Tibial nerve (tissue), 4 donors: ENCODE measurements at places on chromosomes 7 and 10. TPM values are rescaled to one million over a fixed set of nuclear protein-coding genes. Genes with fewer than 3 reads are reported as not detected.

DNA sequence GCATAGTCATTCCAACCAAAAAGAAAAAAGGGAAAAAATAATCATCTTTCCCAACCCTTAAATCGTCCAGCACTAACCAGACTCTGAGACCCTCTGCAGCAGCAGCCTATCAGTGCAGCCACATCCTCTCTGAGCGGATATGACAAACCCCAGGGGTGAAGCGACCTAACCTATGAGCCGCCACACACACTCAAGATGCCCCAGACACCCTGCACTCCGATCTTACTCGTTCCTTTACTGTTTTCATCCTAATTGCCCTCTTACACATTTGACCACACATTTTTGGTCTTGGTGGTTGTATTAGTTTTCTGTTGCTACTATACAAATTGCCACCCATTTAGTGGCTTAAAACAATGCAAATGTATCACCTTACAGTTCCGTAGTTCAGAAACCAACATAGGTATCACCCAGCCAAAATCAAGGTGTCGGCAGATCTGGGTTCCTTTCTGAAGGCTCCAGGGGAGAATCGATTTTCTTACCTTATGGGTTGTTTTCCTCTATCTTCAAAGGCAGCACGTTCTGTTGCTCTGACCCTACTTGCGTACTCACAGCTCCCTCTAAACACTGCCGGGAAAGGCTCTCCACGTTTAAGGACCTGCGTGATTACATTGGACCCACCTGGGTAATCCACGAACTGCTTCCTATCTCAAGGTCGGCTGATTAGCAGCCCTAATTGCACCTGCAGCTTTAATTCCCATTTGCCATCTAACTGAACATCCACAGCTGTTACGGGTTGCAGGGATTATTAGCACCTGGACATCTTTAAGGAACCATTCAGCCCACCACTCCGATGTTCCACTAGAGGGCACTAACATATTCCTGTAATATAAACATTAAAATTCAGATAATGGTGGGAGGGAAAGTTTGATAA, 37.3 kb upstream of the PRSS1 start:
- no peaks in the 10 kb centered on the region for H3K27me3 ChIP-seq
- no peak for DNase-seq
- no peak overlapping the region for H3K4me3 ChIP-seq
- H3K36me3 ChIP-seq = no peaks in the 10 kb centered on the region
- H3K27ac ChIP-seq = no peak overlapping the region

DNA sequence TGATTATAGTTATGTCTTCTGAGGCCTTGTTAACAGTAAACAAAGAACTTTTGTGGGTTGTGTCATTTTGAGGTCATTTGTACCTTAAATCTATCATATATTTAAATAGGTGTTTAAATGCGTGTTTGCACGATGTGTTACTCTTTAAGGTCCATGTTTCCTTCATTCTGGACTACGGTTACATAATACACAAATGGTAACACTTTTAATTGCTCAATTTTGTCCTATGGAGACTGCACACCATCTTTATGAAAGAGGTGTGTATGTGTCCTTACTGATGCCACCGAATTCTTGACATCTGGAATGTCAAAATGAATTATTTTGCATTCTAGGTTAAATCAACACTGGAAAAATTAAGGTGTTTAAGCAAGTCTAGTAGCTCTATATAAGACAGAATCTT, 1.7 kb downstream of the PALS2 start:
- H3K4me3 ChIP-seq = peak overlapping the region; percentile 67
- H3K27ac ChIP-seq = no peak overlapping the region
- H3K36me3 ChIP-seq = no peaks in the 10 kb centered on the region
- no peak for DNase-seq
- no peaks in the 10 kb centered on the region for H3K4me1 ChIP-seq

GRCh38 chr7:139838276-139838675, 9.2 kb downstream of the TBXAS1 start:
- H3K27ac ChIP-seq = no peak overlapping the region
- H3K36me3 ChIP-seq = no peaks in the 10 kb centered on the region
- no peaks in the 10 kb centered on the region for H3K27me3 ChIP-seq
- no peak for DNase-seq
- no peak overlapping the region for H3K4me3 ChIP-seq
- H3K4me1 ChIP-seq = no peaks in the 10 kb centered on the region

LRIT1 gene
- not detected for total RNA-seq

- H3K27ac ChIP-seq = no peak overlapping the region
- no peaks in the 10 kb centered on the region for H3K27me3 ChIP-seq
- no peak for DNase-seq
- H3K4me3 ChIP-seq = no peak overlapping the region
- H3K36me3 ChIP-seq = no peaks in the 10 kb centered on the region
- H3K4me1 ChIP-seq = no peaks in the 10 kb centered on the region
These were observed 113.7 kb downstream of the PHTF2 start for GRCh38 chr7:77912293-77912692.

DNA sequence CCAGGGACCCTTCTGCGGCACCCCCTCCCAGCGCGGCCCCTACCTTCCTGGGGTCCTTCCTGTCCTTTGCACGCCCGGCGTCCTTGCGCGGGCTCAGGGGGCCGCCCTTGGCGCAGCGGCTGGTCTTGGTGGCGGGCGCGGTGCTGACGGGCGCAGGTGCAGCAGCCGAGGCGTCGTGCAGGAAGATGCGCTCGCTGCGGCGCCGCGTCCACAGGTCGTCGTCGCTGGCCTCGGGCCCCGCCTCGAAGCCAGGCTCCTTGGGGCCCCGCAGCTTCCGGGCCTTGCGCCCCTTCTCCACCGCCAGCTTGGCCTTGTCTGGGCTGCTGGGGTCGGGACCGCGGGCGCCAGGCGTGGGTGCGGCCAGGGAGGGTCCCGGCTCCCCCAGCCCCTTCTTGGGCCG, 49.8 kb downstream of the SLC29A4 start:
- DNase-seq = no peak
- no peaks in the 10 kb centered on the region for H3K4me1 ChIP-seq
- H3K27me3 ChIP-seq = no peaks in the 10 kb centered on the region
- H3K36me3 ChIP-seq = peaks cover 12% of the 10 kb centered on the region
- H3K27ac ChIP-seq = no peak overlapping the region

CPED1 gene
- total RNA-seq = 32.1 TPM

ANKRD7 gene
- 0.84 TPM for total RNA-seq
